ENCODE measurements at places on chromosomes 6 and 20.
A peak's percentile ranks its signal among the peaks of the same experiment; 100 is the strongest.

GRCh38 chr6:4820704-4821276 lies 44.6 kb downstream of the CDYL start:
- DNase-seq: no peak

- DNase-seq: peak; percentile 72
Measured at GRCh38 chr20:3045816-3046676, at the start of gene MRPS26. TSS of gene MRPS26 (plus strand) at chr20:3046052. CDS start at chr20:3046069, 17 bp downstream.

GRCh38 chr6:4289770-4290320 lies 154.5 kb upstream of the ECI2 start:
- no peak for DNase-seq

DNA sequence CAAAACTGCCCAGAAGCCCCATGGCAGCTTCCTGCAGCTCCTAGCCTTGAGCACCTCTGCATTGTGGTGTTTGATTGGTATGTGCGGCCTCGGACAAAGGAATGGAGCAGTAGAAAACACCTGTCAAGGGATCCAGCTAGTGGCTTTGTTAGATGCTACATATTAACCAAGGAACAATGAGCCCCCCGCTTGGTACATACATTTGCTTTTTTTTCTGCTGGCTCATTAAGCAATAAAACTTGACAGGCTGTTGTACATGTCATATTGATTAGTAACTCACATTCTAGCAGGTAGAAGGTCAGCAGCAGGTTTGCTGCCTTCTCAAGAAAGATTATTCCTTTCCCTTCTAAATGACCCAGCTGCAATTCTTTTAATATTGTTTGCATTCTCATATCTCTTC lies 937 bp downstream of the SPACA1 start:
- DNase-seq: no peak

DNA sequence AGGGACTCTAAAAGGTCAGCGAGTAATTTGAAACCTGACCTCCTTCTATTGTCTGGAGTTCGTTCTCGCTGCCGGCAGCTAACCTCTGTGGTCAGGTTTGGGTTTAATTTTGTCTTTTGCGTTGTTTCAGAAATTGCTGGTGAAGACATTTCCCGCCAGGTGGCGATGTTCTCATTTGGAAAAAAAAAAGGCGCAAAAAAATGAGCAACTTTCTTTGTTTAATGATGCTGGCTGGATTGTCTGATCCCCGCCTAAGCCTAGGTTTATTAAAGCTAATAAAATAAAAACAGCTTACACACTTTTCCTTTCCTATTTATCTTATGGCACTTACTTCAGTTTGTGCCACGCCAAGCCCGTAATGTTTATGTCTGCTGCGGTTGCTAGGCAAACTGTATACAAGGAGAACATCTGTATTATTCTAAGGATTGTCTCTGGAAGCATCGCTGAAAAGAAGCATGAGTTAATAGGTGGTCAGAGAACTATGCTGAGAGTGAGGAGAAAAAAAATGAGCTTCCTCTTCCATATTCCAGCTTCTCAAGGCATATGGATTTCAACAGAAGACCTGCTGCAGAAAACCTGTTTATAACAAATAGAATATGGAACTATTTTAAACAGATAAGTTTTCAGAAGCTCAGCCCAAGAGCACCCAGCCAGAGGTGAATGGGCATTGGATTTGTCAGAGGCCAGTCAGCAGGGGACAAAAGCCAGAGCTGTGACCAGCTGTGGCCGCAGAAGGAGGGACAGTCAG lies 205.7 kb downstream of the DOK5 start:
- DNase-seq: peak; percentile 25

- no peak for DNase-seq
Measured at GRCh38 chr20:258269-258858, 840 bp downstream of the DEFB132 start.

DNA sequence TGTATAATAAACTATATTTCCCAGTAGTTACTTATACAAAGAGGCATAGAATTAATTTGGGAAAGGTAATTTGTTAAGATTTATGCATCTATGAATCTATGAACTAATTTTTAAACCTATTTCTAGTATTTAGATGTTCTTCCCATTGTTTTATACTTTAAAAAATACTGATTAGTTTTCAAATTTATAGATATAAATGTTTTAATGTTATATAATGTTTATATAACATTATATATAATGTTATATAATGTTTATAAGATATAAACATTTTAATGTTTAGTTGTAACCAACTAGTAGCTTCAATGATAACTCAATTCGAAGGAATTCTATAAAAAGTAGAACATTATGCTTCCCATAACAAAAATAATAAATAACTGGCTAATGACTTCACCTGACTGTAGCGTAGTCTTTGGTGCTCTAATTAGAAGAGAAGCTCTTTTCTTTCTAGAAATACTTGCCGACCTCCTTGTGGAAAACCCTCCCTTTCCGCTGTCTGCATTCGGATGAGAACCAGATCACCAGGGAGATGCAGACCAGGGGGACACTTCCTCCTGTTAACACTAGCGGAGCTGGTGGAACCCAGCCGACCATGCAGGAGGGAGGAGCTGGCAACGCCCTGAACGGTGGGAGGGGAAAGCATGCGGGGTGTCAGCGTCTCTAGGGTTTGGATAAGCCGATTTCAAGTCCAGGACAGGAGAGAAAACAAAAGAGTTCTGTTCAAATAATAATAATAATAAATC lies 158.4 kb downstream of the OR2B2 start:
- DNase-seq: no peak

DNA sequence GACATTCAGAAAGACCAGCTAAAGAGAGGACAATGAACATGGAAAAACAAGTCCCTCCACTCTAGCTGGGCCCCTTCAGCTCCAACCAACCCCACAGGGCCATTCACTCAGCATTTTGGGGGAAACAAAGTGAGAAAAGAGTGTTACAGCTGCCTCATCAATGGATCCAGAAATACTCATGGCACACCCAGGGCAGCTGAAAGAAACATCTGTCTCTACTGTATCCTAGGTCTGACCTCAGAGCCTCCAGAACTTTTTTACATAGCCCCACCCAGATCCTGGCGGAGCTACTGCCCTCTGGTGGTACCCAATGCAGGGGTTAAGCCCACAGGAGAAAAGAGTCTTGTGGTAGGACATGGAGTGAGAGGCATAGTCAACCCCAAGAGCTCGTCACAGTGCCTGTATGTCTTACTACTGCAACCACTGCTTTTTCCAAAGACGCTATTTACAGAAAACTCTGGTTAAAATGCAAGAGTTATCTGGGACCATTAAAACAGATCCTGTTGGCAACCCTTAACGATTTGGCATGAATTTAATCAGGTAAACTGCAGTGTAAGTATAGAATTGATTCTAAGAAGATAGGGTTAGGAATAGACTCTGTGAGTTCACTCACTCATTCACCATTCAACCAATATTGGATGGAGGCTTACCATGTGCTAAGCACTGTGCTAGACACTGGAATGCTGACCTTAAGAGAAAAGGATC lies 37.4 kb upstream of the FAM83C start:
- DNase-seq: peak; percentile 67

DNA sequence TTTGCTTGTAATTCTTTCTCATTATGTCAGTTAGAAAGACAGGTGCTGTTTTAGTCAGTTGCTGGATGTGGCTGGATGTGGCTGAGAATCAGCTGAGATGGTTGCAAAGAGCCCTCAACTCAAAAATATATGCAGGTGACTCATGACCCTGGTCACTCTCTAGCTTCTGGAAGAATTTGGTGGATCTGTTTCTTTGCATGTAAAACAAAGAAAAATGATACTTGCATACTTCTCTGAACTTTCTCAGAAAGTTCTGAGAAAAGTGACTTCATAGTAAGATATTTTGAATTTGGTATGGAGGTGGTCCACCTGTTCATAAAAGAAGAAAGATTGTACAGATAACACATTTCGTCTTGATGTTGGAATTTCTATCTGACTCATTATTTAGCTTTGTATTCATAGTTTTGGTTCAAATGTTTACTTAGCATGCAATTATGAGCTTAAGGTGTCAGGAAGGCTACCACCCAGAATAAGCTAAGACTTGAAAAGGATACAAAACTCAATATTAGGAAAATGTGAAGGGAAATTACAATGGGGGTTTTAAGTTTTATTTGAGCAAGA lies 163.2 kb upstream of the OLIG3 start:
- DNase-seq: no peak

DNA sequence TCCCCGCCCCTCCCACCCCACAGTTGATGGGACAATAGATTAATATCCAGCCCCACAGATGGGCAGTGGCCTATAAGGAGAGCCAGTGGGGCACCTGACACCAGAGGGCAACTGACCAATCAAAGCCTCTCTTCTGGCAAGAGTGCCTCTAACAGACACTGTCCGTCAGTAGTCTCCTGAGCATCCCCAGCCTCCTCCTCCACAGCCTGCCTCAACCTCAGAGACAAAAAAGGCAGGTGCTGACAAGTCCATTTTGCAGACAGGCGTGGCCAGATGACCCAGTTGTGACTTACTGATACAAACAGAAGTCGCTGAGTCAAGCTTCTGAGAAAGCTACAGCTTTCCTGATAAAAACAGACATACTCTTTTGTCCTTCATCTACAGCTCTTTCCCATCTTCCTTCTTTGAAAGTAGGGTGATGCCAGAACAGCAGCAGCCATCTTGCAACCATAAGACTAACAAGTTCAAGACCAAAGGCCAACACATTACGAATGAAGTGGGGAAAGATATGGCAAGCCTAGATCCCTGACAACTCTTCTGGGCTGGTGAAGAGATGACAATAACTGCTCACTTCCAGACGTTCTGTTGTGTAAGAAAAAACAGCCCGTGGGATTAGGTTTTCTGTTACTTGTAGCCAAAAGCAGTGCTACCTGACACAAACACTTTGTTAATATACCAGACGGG lies 12.3 kb downstream of the PPIL1 start:
- DNase-seq: no peak

- DNase-seq: no peak
Measured at GRCh38 chr20:35404614-35405259, 7.0 kb downstream of the UQCC1 start.

DNA sequence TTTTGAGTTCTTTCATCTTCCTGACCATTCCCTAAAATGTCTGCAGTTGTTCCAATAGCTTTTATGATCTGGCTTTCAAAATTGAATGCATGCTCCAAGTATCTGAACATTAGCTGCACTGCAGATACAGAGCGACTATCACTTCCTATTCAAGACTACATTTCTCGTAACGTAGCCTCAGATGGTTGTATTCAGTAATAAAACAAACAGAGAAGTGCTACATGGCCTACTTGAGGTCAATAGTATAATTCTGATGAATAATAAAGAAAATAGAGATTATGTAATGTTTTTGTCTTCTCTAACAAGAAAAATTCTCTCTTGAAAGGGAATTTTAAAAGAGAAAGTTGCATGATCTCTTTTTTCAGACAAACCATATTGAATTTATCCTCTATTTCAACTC lies 333.9 kb upstream of the IRAK1BP1 start:
- no peak for DNase-seq

GRCh38 chr6:33557376-33557775 lies 22.7 kb downstream of the BAK1 start:
- DNase-seq: no peak

GRCh38 chr6:5556011-5556410 lies 294.7 kb downstream of the FARS2 start:
- DNase-seq: no peak

DNA sequence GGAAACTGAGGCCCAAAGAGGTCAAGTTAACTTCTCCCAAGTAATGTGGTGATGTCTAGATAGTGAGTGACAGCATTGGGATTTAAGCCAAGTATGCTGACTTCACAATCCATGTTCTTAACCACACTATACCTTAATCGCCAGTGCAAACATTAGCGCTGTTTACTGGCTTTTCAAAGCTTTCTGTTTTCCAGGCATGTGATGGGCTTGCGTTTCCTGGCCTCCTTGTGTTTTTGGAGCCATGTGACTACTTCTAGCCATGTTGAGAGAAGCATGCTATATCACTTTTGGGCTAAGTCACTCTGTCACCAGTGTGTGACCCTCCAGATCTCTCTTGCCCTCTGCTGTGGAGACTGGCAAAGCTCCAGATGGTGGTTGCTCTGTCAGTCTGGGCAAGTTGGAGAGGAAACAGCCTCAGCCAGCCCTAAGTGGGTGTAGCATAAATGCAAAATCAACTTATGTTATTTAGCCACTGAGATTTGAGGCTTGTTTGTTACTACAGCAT lies 76.9 kb downstream of the ANKRD6 start:
- DNase-seq: no peak

DNA sequence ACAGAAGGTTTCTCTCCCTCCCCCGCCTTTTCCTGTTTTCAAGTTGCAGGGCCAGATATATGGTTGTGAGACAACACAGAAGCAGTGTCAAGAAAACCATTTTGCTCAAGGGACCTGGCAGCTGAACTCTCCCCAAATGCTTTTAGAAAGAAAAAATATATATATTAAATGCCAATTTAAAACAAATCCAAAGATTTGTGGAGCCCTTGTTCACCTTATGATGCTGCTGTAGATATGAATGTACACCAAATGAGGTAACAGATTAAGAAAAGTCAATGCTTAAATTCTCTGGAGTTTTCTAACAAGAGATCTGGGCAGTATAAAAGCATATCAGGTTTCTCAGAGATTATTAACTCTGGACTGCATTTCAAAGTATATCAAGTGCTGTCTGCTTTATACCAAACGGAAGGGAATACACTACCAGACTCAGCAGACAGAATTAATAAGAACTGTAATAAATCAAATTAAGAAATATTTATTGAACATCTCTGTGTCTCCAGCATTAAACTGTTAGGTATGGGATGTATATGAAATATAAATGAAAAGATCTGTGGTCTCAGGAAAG lies 357.5 kb downstream of the HDGFL1 start:
- no peak for DNase-seq

DNA sequence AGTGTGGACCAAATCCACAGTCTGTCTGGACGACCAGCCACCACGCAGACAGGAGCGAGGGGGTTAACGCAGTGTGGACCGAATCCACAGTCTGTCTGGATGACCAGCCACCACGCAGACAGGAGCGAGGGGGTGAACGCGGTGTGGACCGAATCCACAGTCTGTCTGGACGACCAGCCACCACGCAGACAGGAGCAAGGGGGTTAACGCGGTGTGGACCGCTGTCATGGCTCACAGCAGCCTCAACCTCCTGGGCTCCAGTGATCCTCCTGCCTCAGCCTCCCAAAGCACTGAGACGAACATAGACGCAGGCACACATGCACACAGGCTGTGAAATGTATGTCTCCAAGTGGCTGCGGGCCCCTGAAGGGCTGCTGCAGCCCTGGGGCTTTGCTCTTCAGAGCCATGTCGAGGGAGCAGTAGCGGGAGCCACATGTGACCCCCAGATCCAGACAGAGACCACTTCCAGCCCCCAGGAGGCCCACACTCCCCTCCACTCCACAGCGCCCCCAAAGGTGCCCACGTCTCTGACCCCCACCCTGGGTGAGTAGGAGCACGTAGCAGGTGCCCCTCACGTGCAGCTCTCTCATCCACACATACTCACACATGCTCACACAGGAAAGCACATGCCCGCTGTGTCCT lies 98.1 kb downstream of the YTHDF1 start:
- no peak for DNase-seq
